Retina (tissue), 1 donor: ENCODE measurements at places on chromosomes 1 and 21.
A peak's percentile ranks its signal among the peaks of the same experiment; 100 is the strongest.

DNA sequence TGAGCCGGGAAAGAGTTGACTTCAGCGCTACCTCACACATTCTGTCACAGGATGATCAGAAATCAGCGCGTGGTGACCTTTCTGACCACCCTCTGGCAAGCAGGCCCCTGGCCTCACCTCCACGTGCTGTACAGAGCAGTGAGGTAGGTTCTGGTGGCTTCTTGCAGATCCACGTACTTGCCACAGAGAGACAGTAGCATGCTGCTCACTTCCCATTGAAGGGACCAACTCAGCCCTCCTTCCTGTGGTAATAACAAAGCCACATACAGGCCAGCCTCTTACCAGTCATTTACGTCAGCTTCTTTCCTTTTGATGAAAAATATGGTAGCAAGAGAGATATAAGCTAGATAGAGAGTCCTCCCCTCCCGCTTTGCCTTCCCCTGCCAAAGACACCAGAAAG lies 200.7 kb downstream of the CHRM3 start:
- DNase-seq: no peak

DNA sequence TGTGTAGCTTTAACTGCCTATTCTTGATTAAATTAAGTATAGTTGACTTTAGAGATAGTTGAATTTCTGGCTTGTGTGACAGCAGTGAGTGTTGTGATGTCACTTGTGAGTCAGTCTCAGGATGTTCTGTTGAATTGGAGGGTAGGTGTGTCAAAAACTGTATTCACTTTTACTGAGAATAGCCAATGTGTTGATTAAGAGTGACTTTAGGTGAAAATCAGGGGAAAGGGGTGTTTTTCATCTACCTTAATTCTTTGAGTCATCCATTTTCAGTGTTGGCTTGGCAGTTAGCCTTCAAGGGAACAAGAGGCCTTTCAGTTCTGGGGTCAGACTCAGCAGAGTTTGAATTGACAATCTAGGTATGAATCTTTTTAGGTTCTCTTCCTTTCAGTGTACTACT lies 75.9 kb downstream of the CDC14A start:
- DNase-seq: no peak

- DNase-seq: no peak
These were observed 7.2 kb upstream of the PSRC1 start for GRCh38 chr1:109290137-109290536.

DNA sequence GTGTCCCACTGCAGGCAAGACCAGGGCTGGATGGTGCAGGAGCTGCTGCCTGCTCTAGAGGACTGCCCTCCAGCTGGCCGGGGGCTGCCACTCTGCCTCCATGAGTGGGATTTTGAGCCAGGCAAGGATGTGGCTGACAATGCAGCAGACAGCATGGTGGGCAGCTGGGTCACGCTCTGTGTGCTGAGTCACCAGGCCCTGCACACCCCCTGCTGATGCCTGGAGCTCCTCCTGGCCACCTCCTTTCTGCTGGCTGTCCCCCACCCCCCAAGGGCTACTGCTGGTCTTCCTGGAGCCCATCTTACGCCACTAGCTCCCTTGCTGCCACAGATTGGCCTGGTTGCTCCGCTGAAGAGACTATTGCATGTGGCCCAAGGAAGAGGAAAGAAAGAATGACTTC lies 3.9 kb upstream of the ZSCAN20 start:
- no peak for DNase-seq

- peak; percentile 40 for DNase-seq
These were observed 217.6 kb upstream of the NFIA start for GRCh38 chr1:60864722-60865121.
